ENCODE measurements at places on chromosomes 7 and 10.

GRCh38 chr10:27637601-27638000 is 108.0 kb downstream of the MKX start:
- no peak for DNase-seq

- no peak for DNase-seq
Observed at GRCh38 chr10:132482090-132482800, 55.3 kb upstream of the INPP5A start.

DNA sequence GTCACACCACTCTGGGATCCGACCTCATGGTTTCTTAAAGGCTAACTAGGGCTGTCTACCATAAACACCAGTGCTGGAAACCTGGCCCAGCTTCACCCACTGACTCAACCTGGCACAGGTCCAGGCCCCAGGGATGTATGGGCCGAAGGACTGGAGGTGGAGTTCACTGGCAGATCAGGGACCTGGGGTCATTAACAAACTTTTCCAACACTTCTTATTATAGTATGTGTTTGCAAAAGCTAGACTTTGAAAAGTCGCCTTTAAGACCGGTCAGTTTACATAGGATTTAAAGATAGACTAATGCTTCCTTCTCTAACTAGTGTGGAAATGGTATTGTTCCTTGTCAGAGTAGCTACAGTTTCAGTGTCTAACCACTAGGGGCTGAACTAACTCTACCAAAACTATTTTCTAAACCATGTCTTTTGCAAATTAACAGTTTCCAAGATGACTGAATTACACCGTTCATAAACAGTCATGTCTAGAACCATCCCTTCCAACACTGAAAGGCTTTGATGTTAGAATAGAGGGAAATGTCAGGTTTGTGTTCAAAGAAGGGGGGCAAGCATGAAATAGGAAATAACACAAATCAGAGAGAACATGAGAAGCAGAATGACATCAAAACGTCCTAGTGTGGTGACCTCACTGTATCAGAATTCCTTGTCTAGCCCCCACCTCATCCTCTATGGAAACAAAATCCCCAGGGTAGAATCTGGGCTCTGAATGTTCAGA is 29.7 kb downstream of the STN1 start:
- DNase-seq = no peak

- DNase-seq = no peak
Observed at GRCh38 chr10:84997870-84998269, 669.5 kb downstream of the CCSER2 start.

DNA sequence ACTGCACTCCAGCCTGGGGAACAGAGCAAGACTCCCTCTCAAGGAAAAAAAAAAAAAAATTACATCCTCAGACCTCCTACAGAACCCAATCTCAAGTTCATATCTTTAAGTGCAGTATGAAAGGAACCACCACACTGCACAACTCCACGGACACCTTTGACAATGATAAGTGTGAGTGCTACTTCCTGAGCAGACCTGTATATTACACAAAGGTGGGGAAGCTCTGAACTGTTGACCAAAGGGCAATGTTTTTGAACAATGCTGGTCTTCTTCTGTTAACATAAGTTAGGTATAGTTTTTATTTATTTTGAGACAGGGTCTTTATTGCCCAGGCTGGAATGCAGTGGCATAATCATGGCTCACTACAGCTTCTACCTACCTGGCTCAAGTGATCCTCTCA is 54.1 kb upstream of the RNF148 start:
- DNase-seq = no peak

GRCh38 chr10:121696854-121697253 is 98.6 kb upstream of the FGFR2 start:
- no peak for DNase-seq

- no peak for DNase-seq
Observed at GRCh38 chr10:93277360-93277759, 203.7 kb downstream of the CYP26A1 start.

GRCh38 chr7:123999703-124000102 is 33.2 kb downstream of the TMEM229A start:
- no peak for DNase-seq

DNA sequence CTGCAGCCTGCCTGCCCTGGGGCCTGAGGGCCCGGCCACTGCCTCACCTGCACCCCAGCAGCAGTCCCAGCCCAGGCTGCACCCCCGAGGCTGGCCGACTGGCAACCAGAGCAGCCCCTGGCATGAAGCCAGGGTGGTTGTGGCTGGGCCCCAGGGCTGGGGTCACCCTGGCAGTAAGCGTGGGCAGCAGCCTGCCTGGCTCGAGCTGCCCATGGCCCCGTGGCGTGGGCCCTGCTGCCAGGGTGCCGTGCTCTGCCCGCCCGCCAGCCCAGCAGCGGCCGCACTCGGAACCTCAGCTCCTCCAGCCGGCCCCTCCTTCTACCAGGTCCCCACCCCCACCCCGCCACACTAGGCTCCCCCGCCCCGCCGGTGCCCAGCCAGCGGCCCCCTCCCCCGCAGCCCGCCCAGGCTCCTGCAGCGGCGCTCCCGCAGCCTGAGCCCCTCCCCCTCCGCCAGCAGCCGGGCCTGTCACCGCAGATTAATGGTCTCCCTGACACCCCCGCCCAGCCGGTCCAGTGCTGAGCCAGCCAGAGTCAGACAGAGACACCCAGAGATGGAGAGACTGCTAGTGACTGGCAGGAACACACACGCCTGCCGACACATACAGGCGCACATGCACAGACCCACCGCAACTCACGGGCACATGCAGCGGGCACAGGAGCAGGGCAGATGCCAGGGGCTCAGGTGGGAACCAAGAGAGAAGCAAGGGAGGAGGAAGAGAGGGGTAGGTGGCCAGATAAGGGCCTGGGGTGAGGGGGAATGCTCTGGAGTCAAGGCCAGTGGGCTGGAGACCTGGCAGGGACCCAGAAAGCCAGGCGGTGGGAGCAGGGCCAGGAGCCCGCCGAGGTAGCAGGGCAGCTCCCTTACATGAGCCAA is 22.4 kb downstream of the KCNH2 start:
- no peak for DNase-seq

Measured in stimulated activated CD8-positive, alpha-beta memory T cell treated with anti-CD3 and anti-CD28 coated beads, Interleukin-15, amount 100 ng/mL, for 24 hours (primary cell).